Activated T-helper 1 cell treated with Interleukin-2 at 50 U/mL for 16 hours (primary cell): ENCODE measurements at places on chromosomes 1 and 21.

DNA sequence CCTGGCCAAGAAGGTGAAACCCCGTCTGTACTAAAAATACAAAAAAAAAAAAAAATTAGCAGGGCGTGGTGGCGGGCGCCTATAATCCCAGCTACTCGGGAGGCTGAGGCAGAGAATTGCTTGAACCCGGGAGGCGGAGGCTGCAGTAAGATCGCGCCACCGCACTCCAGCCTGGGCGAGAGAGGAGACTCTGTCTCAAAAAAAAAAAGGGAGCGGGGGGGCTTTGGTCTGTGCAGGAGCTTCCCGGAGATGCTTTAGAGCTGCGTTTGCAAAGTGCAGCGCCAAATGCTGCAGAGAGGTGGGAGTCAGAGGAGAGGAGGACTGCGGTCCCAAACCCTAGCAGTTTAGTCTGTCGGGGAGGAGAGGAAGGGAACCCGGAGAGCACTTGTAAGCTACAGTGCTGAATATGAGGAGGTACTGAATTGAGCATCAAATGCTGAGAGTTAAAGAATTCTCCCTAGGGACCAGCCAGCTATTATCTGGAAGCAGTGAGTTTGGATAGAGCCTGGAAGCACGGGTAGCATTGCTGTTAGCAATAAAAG, 569 bp downstream of the FALEC start:
- DNase-seq: no peak

GRCh38 chr1:205188098-205188497, 23.4 kb downstream of the DSTYK start:
- no peak for DNase-seq

DNA sequence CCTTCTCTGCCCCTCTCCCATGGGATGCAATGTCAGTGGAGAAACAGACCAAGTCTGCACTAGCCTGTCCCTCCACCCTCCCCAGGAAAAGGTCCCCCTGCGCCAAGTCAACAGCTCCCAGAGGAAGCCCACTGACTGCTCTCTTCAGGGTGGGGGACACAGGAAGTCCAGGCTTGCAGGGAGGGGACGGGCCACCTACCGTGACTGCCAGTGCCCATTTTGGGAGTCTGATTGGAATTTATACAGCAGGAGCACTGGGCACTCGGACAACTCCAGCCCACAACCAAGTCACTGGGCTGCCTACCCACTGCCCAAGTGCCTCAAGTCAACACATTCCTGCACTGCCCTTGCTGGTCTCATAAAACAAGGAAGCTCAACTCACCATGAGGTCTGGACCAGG, 6.1 kb downstream of the CCNL2 start:
- DNase-seq: no peak

GRCh38 chr1:17674726-17675500, 80.2 kb upstream of the ACTL8 start:
- no peak for DNase-seq

DNA sequence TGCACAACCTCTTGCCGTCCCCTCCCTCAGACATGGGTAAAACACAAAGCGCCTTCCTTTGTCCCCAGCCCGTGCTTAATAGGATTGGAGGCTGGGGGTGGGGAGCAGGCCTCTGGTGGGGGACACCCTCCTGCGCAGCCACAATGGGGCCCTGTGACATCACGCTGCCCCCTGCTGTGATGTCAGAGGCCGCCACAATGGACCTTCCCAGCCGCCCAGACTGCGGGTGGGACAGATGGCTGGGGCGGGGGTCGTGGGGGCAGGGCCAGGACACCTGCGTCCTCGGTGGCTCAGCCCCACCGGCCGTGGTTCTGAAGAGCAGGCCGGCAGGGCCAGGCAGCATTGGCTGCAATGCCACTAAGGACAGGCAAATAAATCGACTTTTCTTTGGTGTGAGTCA, 39.9 kb downstream of the EPHA2 start:
- no peak for DNase-seq

- no peak for DNase-seq
Observed at GRCh38 chr1:167301355-167301754, 80.7 kb downstream of the POU2F1 start.

DNA sequence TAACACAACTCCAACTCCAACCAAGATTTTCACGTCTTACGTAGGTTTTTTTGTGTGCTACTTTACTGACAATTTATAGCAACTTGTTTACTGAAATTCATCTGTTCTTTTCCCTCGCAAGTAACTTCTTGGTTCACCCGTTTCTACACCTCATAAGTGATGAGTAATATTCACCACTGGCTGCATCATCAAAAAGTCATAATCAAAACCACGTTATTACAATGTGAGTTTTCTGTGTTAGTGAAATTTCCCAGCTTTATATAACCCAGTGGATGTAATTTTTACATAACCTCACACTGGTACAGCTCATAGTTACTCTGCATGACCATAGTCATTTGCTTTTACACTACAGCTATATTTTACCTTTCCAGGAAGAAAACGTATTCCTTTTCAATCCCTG, 401.1 kb upstream of the LYPLAL1 start:
- DNase-seq: no peak

DNA sequence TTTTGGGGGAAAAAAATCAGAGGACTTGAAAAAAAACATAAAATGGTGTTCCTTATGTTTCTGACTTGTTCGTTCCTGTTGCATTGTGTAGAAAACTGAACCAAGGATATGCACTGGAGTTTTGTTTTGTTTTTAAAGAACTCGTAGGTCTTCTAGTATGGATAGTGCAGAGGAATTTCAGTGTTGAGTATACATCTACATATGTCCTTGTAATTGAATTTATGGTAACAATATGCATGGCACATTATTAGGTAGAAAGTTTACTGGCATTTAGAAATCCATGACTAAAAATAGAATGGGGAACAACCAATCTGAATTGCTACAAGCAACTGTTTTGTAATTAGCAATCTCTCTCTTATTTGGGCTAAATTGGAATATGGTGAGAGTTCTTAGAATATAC, 188.3 kb upstream of the ZRANB2 start:
- no peak for DNase-seq

GRCh38 chr1:48817505-48818114, 40.9 kb upstream of the BEND5 start:
- DNase-seq: no peak

- no peak for DNase-seq
Observed at GRCh38 chr1:36160388-36160948, 4.5 kb downstream of the MAP7D1 start.

DNA sequence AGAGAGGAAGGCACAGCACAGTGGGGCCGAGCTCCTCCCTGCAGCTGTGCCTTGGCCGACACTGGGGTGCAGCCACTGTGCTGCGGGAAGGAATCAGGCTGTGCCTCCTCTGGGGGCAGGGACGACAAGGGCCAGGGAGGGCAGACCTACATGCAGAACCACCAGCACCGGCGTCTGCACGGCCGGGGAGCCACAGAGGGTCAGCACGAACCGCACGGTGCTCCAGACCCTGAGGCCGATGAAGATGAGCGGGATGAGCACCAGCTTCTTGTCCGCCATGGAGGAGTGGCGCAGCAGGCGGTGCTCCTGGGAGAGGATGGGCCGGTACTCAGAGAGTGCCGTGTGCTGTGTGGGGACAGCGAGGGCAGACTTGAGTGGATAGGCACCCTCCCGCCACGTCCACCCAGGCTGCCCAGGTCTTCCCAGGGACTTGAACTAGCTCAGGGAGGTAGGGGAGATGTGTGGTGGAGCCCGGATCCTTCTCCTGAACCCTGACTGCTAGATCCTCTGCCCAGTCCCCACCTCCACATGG, 23.5 kb downstream of the GPR157 start:
- DNase-seq: no peak

DNA sequence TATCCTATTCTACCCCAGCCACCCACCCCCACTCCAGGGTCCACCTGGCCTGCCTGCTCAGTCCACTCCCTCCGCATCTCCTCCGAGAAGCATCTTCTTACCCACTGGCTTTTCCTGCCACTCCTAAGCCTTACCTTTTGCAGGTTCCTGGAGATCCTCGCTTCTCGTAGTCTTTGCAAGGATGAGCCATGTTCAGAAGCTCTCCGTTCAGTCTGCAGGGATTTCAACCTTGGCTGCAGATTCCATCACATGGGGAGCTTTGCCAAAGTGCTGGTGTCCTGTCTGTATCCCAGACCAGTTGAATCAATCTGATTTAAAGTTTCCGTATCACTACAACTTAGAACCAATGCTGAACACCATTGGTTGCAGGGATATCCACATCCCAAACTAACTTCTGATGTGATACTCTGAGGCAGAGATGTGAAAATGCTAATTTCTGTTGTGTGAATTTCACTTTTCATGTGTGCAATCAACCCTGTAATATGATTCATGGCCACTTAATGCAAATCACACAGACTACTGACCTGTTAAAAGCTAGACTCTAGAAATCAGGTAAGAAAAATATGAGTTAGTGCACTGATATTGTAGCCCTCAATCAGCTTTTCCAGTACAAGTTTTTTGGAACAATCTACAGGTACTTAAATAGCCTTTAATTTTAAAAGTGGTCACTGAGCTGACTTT, 61.9 kb downstream of the CAPN2 start:
- DNase-seq: no peak

- no peak for DNase-seq
Observed at GRCh38 chr1:91877574-91878208, 8.3 kb downstream of the TGFBR3 start.

DNA sequence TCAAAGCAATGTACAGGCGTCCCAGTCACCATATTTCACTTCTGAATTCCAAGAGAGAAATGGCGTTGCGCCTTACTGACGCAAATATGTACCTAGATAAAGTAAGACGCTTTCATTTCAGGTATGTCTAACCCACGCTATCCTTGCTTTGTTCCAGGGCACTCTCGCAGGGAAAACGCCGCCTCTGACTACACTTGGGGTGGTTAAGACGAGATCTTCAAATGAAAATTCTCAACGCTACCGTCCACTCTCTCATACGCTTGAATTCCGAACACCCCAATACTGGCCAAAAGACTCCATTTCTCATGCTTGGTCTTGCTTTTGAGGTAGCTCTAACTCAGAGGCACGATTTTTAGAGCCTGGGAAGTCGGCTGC, 736 bp upstream of the ZMPSTE24 start:
- no peak for DNase-seq

- DNase-seq: no peak
Observed at GRCh38 chr1:37478451-37478881, 4.1 kb downstream of the ZC3H12A start.

DNA sequence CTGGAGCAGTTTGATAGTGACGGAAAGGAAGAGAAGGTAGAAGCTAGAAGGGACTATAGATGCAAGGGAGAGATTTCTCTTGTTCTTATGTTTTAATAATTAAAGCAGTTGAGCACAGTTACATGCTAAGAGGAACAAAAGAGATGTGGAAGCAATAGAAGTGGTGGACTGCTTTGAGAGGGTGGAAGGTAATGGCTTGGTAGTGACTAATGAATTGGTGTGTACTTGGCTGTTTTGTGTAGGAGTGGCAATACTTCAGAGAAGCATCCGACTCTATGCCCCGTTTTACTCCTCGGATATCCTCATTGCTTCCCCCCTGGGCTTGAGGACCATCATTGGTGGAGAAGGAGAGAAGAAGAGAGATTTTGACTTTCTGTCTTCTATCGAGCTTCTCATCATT, 12.8 kb downstream of the UTP25 start:
- DNase-seq: no peak

DNA sequence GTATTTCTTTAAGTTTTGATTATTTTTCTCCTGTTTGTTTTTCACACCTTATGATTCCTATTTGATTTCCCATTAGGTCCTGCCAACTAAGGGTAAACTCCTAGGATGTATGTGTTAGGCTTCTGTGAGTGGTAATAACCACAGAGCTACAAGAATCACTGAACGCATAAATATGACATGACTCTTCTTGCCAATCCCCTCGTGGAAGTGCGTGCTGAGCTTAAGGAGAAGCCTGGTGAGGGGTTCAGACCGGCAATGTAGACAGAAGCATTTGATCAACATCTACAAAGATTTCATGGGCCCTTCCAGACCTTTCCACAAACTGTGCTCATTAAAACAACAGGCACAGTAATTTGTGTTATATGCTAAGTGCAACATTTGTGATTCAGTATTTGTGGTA, 273.8 kb upstream of the SNX7 start:
- DNase-seq: no peak
